ENCODE measurements at places on chromosomes 6 and 20.

- no peak for DNase-seq
These were observed 111.2 kb upstream of the RIPOR2 start for GRCh38 chr6:25046942-25047341.

- peak; percentile 12 for DNase-seq
These were observed 23.0 kb upstream of the BMP5 start for GRCh38 chr6:55898342-55898741.

- DNase-seq, result peak; percentile 82
These were observed 51.2 kb upstream of the FANCE start for GRCh38 chr6:35400901-35401311.

- DNase-seq, result no peak
These were observed 83.3 kb upstream of the TNFAIP3 start for GRCh38 chr6:137783710-137784109.

DNA sequence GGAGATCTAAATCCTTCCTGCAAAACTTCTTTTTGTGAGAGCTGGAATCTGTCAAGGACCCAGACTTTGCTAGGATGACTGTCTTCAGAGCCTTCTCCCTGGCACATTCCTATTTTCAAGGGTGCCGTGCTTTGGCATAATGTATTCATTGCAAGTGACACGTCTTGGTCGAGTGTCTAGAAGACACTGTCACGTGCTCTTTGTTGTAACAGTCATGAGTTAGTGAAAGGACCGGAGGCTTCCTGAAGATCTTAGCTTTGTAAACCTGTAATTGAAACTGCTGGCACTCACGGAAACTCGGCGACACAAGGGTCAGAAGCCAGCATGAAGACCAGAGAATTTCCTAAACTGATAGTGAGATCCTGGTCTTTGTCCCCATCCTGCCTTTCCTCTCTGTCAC, 19.7 kb upstream of the TAGAP start:
- DNase-seq, result no peak

DNA sequence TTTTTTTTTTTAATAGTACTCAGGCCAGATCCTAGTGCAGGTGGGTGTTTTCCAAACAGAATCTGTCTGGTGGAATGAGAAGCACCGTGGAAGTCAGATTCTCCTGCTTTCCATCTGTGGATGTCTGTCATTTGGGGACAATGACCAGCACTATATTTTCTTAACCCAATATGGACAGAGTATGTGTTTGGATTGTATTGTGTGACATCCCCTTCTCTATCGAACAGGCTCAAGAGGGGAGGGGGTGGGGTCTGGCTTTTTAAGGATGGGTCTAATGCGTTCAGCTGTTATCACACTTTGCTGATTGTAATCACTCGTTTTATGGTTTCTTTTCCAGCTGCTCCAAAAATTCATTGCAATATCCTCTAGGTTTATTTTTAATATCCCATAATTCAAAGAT, 197.5 kb upstream of the CEP162 start:
- DNase-seq, result no peak

GRCh38 chr20:8740265-8740664, 328.6 kb upstream of the PLCB4 start:
- no peak for DNase-seq

GRCh38 chr6:154614641-154615040, 104.2 kb upstream of the CNKSR3 start:
- no peak for DNase-seq

- DNase-seq, result no peak
These were observed 48.7 kb upstream of the TAB2 start for GRCh38 chr6:149268768-149269167.

GRCh38 chr20:3121271-3121911, 36.9 kb upstream of the AVP start:
- DNase-seq, result no peak

GRCh38 chr6:20891161-20891560, 356.9 kb downstream of the CDKAL1 start:
- no peak for DNase-seq

- DNase-seq, result no peak
These were observed 255.0 kb downstream of the NRN1 start for GRCh38 chr6:5751525-5752390.

DNA sequence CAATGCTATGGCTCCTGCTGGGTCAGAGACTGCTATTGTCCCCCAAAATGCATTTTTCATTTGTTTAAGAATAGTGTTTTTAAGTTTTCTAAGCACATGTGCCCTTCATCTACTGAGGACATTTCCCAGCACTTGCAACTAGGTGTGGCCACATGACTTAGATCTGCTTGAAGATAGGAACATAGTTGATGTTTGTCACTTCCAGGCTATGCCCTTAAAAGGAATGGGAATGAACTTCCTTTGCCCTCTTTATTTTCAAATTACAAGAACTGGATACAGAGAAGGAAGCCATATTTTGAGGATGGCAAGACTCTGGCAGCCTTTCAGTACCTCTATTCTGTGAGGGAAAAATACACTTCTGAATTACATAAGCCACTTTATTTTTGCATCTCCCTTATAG, 203.0 kb upstream of the TFAP2D start:
- no peak for DNase-seq

DNA sequence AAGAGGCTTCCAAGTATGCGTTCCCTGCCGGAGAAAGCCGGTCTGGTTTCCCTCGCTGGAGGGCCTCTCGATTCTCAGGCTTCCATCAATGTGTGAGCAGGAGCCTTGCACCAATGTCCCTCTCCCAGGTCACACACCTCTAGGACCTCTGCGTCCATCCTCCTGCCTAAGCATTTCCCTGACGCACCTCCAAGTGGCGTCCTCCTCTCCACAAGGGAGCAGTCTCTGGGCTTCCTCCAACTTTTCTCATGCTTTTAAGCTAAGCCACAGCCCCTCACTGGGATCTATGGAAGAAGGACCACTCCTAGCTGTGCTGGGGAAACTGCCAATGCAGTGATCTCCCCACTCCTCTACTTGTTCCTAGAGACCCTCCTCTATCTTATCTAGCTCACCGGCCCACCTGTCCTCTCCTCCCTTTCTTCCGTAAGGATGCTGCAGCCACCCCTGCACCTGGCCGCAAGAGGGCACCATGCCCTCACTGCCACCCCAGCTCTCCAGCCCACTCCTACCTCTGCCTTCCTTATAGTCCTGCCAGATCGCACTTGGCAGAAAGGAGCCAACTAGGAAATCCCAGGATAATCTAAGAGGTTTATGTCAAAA, 258.7 kb downstream of the LRFN2 start:
- DNase-seq, result peak; percentile 76

DNA sequence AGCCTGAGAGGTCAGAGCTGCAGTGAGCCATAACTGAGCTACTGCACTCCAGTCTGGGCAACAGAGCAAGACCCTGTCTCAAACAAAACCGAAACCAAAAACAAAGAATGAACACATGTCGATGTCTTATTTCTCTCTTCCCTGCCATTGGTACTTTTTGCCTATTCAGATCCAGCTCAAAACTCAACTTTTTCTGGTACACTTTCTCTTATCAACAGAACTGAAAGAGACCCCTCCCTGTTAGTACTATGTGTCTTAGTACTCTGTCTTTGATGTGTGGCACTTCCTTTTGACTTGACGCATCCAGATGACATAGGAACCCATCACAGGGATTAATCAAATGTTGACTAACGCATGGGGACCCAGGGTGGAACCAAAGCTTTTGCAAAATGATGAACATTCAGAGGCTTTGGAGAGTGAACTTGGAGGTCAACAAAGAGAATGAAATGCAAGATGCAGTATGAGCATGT, 44.8 kb downstream of the AKAP12 start:
- no peak for DNase-seq

- no peak for DNase-seq
These were observed 91.9 kb downstream of the PDE10A start for GRCh38 chr6:165571068-165571682.

DNA sequence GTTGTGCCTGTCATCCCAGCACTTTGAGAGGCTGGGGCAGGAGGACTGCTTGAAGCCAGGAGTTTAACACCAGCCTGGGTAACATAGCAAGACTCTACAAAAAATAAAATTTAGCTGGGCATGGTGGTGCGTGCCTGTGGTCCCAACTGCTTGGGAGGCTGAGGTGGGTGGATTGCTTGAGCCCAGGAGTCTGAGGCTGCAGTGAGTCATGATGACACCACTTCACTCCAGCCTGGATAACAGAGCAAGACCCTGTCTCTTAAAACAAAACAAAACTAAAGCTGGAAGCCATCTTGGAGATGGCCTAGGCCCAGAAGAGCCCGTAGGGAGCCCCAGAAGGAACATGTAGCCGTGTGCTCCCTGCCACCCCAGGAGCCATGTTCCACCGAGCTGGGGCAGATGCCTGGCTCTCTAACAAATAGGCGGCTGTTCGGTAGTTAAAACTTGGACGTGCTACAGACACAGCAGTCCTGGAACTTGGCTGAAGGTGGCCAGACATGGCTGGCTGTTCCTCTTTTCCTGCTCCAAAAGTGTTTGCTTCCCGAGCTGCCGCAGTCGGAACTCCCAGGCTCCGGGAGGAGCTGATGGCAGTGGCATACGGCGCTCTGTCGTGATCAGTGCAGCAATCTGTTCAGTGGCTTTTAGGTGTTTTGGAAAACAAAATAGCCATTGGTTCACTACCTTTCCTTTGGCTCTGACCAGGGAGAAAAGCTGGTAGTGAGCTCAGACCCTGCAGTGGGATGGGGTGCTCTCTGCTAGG, 37.0 kb downstream of the DYNLT1 start:
- DNase-seq, result no peak

DNA sequence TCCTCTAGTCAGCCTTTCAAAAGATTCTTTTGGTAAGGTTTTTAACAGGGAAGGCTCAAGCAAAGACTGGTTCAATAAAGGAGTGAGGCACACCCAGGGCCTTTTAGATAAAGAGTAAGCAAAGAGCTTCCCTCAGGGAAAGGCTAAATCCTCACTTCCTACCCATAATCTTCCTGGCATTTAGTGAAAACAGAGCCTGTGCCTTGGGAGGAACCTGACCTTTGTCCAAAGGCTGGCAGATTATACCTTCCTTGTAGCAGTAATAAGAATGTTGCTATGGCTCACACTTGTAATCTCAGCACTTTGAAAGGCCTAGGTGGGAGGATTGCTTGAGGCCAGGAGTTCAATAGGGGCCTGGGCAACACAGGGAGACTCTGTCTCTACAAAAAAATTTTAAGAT, 280.1 kb upstream of the PLCB4 start:
- no peak for DNase-seq

- DNase-seq, result no peak
These were observed 5.9 kb downstream of the TUBB2B start for GRCh38 chr6:3221578-3221977.

- DNase-seq, result no peak
These were observed 201.2 kb downstream of the THBS2 start for GRCh38 chr6:169052462-169052861.

GRCh38 chr6:5191222-5191621, 69.5 kb downstream of the LYRM4 start:
- no peak for DNase-seq

- no peak for DNase-seq
These were observed 112.0 kb upstream of the PDE10A start for GRCh38 chr6:165774903-165775601.

GRCh38 chr20:58697201-58697866, 4.7 kb downstream of the NPEPL1 start:
- no peak for DNase-seq

GRCh38 chr20:25065625-25066338, 7.8 kb upstream of the ACSS1 start:
- peak; percentile 65 for DNase-seq

DNA sequence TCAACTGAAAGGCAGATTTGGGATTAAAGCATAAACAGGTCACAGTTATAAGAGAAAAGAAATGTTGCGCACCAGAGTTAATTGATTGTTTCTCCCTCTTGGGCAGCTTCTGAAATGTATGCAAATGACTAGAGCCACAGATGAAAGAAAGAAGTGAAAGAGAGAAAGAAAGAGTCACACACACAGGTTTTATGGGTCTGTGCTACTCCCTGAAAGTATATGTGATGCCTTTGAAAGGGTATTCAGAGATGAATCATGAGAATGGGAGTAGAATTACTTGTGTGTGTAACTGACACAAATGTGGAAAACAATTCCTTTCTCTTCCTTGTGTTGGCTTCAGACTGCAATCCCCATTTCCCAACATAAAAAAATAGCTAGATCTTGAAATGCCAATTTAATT, 196.9 kb downstream of the FOXA2 start:
- DNase-seq, result no peak

GRCh38 chr20:2800521-2801285, at the start of gene CPXM1:
Gene CPXM1, minus strand, starts transcription at chr20:2800627. Its CDS starts 55 bp downstream, at chr20:2800572.
- no peak for DNase-seq

GRCh38 chr6:32940656-32941213, at the start of gene HLA-DMB:
Gene HLA-DMB, minus strand, starts transcription at chr6:32941028. Its CDS starts 221 bp downstream, at chr6:32940807.
- DNase-seq, result peak; percentile 84

DNA sequence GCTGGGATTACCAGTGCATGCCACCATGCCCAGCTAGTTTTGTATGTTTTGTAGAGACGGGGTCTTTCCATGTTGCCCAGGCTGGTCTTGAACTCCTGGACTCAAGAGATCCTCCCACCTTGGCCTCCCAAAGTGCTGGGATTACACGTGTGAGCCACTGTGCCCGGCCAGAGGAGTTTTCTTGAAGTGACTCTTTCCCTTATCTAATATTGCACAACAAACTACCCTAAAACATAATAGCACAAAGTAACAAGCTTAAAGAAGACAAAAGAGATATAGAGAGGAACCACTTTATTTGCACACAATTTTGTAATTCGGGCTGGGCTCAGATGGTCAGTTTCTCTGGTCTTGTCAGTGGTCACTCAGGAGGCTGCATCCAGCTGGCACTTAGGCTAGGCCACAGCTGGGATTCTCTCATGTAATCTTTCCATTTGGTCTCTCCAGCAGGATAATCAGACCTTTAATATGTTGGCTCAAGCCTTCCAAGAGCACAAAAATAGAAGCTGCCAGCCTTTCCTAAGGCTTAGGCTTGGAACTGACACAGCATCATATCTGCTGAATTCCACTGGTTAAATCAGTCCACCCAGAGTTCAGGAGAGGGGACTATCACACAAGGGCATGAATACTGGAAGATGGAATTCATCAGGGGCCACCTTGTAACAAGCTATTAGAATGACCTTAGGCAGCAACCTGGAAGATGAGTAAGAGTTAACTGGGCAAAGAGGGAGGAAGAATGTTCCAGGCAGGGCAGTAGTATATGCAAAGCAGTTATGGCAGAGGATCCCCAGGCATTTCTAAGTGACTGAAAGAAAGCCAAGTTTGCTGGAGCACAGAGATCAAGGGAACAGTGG, 56.7 kb upstream of the PNRC1 start:
- DNase-seq, result peak; percentile 17

- no peak for DNase-seq
These were observed 52.5 kb downstream of the ALDH5A1 start for GRCh38 chr6:24547243-24547642.

DNA sequence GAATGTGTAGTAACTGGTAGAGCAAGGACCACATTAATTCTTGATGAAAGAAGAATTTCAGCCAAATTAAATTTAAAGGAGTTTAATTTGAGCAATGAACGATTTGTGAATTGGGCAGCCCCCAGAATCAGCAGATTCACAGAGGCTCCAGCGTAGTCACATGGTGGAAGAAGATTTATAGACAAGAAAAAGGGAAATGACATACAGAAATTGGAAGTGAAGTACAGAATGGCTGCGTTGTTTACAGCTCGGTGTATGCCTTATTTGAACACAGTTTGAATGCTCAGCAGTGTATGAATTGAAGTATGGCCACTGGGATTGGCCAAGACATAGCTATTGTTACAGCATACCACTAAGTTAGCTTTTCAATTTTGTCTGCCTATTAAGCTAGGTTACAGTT, 173.6 kb upstream of the ARG1 start:
- no peak for DNase-seq
